ENCODE measurements at places on chromosomes 5 and 9.

DNA sequence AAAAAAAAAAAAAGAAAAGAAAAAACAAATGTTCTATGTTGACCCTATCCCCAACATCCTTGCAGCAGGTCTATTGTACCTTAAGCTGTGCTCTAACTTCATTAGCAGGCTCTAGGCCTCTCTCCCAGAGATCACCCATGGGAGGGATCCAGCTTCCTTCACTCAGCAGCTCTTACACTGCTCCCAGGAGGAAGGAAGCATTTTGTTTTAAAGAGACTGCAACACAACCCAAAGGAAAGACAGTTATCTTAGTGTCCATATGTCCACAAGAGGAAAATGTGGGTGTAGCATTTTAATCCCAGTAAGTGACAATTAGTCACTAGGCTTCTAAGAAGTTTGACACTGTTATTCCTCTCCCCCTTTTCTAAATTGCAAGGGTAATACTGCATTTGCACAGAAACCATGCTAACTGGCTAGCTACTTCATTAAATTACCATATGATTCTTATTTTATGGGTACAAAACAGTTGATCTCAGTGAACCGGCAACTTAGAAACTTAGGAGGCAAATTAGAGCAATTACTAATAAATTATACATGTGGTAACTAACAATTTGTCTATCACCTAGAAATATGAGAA is 58.8 kb downstream of the MARCHF3 start:
- DNase-seq: no peak

DNA sequence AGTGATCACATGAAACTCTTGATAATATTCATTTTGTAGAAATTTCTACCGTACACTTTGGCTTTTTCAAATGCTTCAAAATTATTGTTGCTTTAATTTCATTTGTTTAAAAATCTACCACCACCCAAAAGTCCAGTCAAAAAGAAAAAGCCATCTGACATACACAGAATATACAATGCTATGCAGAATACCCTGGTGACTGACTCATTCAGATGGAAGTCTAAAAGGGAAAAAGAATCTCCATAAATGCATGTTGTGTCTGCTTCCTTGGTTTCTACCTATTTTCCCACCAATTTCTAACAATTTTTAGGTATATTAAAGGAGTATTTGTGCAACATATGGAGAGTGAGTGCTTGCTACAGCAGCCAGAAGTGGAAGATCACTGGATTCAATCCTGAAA is 9.3 kb upstream of the RAPGEF6 start:
- DNase-seq: no peak

DNA sequence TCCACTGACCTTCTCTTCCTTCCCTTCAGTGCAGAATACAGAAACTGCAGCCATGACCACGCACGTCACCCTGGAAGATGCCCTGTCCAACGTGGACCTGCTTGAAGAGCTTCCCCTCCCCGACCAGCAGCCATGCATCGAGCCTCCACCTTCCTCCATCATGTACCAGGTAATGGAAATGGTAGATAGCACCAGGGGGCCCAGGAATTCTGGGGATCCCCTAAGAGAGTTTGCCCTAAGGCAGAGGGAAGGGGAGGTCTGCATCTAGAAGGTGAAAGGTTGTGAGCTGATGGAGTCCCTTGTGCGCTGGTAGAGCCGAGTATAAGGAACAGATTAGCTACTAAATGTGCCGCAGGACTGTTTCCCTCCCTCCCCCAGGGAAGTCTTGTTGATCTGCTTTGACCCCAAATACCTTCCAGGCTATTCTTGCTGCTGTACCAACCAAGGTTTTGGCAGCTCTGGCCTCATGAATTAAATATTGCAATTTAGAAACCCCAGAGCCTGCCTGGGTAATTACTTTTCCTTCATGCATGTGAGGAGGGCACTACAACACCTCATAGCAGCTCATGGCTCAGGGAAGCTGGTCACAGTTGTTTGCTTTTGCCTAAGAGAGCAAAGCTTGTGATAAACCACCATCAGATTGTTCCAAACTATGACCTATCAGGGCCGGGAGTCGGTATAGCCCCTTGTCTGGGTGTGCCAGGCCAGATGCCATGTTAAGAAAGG is 19.6 kb downstream of the CYFIP2 start:
- no peak for DNase-seq

DNA sequence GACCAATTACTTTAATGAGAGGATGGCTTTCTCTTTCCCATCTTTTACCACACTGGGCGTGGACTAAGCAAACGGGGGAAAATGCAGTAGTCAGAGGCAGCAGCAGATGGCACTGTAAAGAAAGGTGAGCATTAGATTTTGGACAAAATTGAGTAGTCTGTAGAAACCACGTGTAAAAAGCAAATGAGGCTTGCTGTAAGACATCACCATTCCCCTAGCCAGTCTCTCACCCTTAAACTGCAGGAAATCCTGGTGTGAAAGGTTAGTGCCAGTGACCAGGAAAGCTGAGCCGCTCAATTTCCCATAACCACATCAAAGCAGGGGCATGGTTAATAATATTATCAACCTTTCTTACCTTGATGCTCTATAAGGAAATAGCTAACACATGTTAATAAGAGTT is 31.8 kb downstream of the SPATA31C2 start:
- DNase-seq: no peak

- no peak for DNase-seq
Measured at GRCh38 chr9:123735376-123735775, 194.6 kb downstream of the DENND1A start.

DNA sequence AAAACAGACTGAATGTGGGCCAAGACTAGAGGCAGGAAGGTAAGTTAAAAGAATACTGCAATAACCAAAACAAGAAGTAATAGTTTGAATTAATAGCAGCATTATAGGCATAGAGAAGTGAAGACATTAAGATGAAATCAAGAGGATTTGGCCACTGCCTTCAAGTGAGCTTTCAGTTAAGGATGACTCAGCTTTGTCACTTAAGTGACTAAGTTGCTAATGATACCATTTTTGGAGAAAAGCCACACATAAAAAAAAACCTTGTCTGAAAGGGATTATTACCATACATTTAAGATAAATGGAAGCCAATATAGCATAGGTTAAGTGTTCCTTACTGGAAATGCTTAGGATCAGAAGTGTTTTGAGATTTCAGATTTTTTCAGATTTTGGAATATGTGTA is 57.0 kb downstream of the ECPAS start:
- no peak for DNase-seq

GRCh38 chr9:104094534-104095015 is 466 bp downstream of the SMC2 start:
- DNase-seq: no peak

DNA sequence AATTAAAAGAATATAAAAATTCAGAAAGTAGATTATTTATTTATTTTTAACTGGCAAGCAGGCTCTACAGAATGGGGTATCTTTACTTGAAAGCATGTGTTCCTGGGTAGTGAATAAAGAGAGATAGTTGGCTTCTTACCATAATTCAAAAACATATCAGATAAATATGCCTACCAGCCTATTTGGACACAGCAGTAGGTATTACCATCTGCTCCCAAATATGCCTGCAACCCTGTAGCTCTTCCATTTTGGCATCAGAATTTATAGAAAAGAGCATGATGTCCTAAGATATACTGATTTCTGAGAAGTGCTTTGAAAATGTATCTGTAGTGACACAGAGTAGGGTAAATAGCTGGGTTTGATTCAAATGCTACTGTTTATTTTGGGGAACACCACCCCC is 1300.5 kb upstream of the DMAC1 start:
- DNase-seq: no peak

- DNase-seq: no peak
Measured at GRCh38 chr9:99921875-99922710, 15.6 kb downstream of the STX17 start.

DNA sequence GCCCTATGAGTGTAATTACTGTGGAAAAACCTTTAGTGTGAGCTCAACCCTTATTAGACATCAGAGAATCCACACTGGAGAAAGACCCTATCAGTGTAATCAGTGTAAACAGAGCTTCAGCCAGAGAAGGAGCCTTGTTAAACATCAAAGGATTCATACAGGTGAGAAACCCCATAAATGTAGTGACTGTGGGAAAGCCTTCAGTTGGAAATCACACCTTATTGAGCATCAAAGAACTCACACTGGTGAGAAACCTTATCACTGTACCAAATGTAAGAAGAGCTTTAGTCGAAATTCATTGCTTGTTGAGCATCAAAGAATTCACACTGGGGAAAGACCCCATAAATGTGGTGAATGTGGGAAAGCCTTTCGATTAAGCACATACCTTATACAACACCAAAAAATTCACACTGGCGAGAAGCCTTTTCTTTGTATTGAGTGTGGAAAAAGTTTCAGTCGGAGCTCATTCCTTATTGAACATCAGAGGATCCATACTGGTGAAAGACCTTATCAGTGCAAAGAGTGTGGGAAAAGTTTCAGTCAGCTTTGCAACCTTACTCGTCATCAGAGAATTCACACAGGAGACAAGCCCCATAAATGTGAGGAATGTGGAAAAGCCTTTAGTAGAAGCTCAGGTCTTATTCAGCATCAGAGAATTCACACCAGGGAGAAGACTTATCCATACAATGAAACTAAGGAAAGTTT is 9.9 kb downstream of the ZNF189 start:
- DNase-seq: no peak

GRCh38 chr5:161546095-161546469 is 443 bp downstream of the GABRB2 start:
- DNase-seq: no peak

DNA sequence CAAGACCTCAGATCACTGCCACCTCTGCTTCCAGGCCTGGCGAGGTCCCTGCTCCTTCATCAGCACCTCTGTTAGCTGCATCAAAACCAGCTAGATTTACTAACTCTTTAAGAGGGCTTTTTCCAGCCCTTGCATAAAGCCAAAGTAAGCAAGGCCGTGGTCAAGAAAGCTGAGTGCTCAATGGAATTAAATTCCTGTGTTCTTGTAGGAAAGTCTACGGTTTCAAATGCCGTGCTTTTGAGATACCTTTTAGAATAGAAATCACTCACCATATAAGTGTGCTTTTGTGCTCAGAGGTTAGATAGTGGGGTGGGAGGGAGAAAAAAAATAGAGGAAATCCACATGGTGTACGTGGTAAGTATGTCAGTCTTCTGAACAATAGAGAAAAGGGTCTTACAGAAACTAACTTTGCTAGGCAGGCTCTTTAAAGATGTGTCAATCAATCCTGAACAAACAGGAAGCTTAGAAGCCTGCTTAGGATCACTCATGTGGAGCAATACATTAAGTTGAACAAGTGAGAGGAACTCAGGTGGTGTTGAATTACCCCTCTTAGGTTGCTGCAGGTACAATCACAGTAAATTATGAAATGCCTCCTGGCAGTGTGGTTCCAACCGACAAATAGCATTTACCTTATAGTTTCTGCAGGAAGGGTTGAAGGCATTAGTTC is 79.7 kb downstream of the SEMA6A start:
- no peak for DNase-seq

DNA sequence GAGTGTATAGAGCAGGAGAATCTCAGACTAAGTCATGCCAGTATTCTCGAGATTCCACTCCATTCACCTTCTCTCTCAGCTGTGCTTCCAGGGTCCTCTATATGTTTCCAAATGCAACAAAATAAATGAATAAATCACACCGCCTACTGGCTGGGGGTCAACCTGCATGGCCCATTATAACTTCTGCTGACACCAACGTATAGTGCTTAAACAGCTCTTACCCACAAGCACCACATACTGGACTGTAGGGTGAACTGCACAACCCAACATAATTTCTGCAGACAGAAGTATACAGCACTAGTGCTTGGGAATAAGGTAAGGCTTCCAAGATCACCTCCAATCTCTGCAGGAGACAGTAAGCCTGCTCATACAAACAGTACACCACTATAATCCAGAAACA is 33.1 kb upstream of the HTR4 start:
- DNase-seq: no peak

- DNase-seq: no peak
Measured at GRCh38 chr9:13158986-13159385, 120.5 kb downstream of the MPDZ start.

GRCh38 chr5:180305481-180305880 is 13.6 kb upstream of the MAPK9 start:
- no peak for DNase-seq

- DNase-seq: no peak
Measured at GRCh38 chr5:126452477-126452876, 29.3 kb downstream of the GRAMD2B start.

DNA sequence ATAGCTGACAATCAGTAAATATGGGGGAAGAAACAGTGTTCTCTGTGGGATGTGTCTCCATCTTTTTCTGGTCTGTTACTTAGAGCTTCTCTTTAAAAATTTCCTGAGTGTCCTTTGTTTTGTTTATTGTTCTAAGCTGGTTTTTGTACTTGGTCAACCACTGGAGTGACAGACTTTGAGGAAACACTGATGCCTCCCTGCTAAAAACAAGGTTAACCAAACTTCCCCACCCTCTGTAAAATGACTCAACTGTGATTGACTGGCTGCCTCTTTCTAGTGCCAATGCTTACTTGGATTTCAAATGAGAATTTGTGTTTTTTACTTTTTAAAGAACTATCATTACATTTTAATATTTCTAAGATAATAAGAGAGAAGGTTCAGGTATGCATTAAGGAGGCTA is 65.1 kb upstream of the SPINK5 start:
- no peak for DNase-seq

DNA sequence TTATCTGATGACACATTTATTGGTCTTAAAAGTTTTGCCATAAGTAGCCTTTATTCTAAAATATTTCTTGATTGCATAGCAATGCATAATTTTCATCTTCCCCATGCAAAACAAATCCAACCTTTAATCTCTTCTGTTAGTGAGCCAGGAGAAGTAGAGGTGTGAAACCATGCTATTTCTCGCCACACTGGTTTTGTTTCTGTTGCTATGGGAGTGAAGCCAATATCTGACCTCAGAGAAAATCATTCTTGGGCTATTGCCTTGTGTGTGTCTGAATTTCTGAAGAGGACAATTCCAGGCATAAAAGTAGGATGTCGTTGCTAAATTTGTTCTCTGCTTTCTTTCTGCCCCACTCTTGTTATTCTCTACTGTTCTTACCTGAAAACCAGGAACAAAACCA is 183.6 kb downstream of the PTTG1 start:
- DNase-seq: no peak

DNA sequence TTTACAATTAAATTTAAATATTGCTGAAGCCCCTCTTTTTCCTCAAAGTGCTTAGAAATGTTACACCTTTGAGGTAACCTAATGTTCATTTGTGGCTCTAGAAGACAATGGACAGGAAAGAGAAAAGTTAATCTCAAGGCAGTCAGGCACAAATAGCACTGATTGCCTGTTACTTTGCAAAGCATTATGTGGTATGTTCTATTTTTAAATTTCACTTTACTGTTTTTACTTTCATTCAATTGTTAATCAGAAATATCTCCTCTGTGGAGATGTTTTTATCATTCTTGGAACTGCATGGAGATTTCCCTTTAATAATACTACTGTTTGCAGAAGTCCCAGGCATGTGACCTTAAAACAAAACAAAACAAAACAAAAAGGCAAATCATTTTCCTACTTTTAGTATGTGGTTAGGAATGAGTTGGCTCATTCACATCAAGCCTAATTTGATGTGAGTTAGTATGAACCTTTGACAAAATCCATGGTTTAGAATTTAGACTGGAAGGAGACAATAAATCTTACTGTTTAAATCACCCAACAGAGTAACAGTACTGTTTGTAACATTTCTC is 67.5 kb downstream of the CWC27 start:
- no peak for DNase-seq

- no peak for DNase-seq
Measured at GRCh38 chr9:69346596-69347390, 21.8 kb downstream of the ENTREP1 start.

- no peak for DNase-seq
Measured at GRCh38 chr9:35867538-35867937, 2.7 kb downstream of the OR13J1 start.

All from cortex of kidney (tissue), 1 donor.